Placental pericyte (primary cell): ENCODE measurements at places on chromosomes 3 and 15. TPM values are rescaled to one million over a fixed set of nuclear protein-coding genes. Genes with fewer than 3 reads are reported as not detected.

LZTFL1 gene
- total RNA-seq: 12.5 and 30.0 TPM in 2 replicates

NMB gene
- 0.66 and 3.9 TPM in 2 replicates for total RNA-seq

CAMP gene
- total RNA-seq: not detected in 2 replicates

CCRL2 gene
- 0.57 TPM in 1 of 2 replicates, not detected in the other for total RNA-seq

CCNL1 gene
- total RNA-seq: 157 and 186 TPM in 2 replicates

EHHADH gene
- 1.1 and 3.3 TPM in 2 replicates for total RNA-seq

CSTA gene
- 0.44 TPM in 1 of 2 replicates, not detected in the other for total RNA-seq

CLSTN2 gene
- total RNA-seq: under 0.01 and 3.6 TPM in 2 replicates

CACNA1D gene
- total RNA-seq: under 0.01 TPM in 2 replicates

LTF gene
- 0.14 TPM in 1 of 2 replicates, not detected in the other for total RNA-seq

CCDC9B gene
- 41.1 and 58.1 TPM in 2 replicates for total RNA-seq

RASGRF1 gene
- total RNA-seq: 0.22 and 0.43 TPM in 2 replicates

SH3GL3 gene
- 0.22 TPM in 1 of 2 replicates, not detected in the other for total RNA-seq

GOLGA8R gene
- 0.66 and 0.86 TPM in 2 replicates for total RNA-seq

ULK4 gene
- 18.0 and 23.6 TPM in 2 replicates for total RNA-seq

HTR3E gene
- total RNA-seq: not detected in 2 replicates

CX3CR1 gene
- total RNA-seq: not detected in 2 replicates

ARPIN gene
- 9.6 and 14.0 TPM in 2 replicates for total RNA-seq

TTC23 gene
- 19.0 and 27.8 TPM in 2 replicates for total RNA-seq

RFC4 gene
- 8.1 and 29.2 TPM in 2 replicates for total RNA-seq

ARGFX gene
- not detected in 2 replicates for total RNA-seq

LYZL4 gene
- total RNA-seq: not detected in 2 replicates

CELF6 gene
- total RNA-seq: under 0.01 and 0.22 TPM in 2 replicates

HAPLN3 gene
- 3.5 and 4.2 TPM in 2 replicates for total RNA-seq

ABHD10 gene
- total RNA-seq: 10.3 and 38.9 TPM in 2 replicates

SLC28A1 gene
- not detected in 2 replicates for total RNA-seq

CPLX3 gene
- total RNA-seq: not detected in 2 replicates

BBX gene
- 68.1 and 70.9 TPM in 2 replicates for total RNA-seq

OR5K2 gene
- not detected in 2 replicates for total RNA-seq

KNL1 gene
- total RNA-seq: 1.1 and 63.7 TPM in 2 replicates

TBC1D21 gene
- total RNA-seq: not detected in 2 replicates

ZNF80 gene
- total RNA-seq: not detected in 2 replicates

ASB14 gene
- 0.14 TPM in 1 of 2 replicates, not detected in the other for total RNA-seq

PLIN1 gene
- not detected in 2 replicates for total RNA-seq

ALPK3 gene
- 0.57 and 1.5 TPM in 2 replicates for total RNA-seq

C3orf80 gene
- total RNA-seq: 5.7 and 9.7 TPM in 2 replicates

TLR9 gene
- not detected in 2 replicates for total RNA-seq

SEMA5B gene
- total RNA-seq: not detected in 2 replicates

CHL1 gene
- not detected in 2 replicates for total RNA-seq

MITF gene
- total RNA-seq: 6.3 and 6.6 TPM in 2 replicates

SLC25A20 gene
- 17.1 and 18.6 TPM in 2 replicates for total RNA-seq

ZBTB47 gene
- total RNA-seq: 26.0 and 35.4 TPM in 2 replicates

SUSD5 gene
- 0.66 and 1.9 TPM in 2 replicates for total RNA-seq

NANOGP8 gene
- total RNA-seq: not detected in 2 replicates

EXD1 gene
- total RNA-seq: not detected in 2 replicates

C3orf49 gene
- total RNA-seq: not detected in 2 replicates

CLDN11 gene
- 195 and 1,687 TPM in 2 replicates for total RNA-seq

IGDCC3 gene
- total RNA-seq: not detected in 2 replicates

VGLL3 gene
- total RNA-seq: 27.6 and 85.9 TPM in 2 replicates

MASP1 gene
- 71.7 and 214 TPM in 2 replicates for total RNA-seq

WDR48 gene
- 23.2 and 32.2 TPM in 2 replicates for total RNA-seq

B3GALNT1 gene
- 12.3 and 16.8 TPM in 2 replicates for total RNA-seq
